Activated CD4-positive, CD25-positive, alpha-beta regulatory T cell treated with anti-CD3 and anti-CD28 coated beads, Interleukin-2, amount 50 U/mL, for 16 hours (primary cell): ENCODE measurements at places on chromosomes 5 and 9.

DNA sequence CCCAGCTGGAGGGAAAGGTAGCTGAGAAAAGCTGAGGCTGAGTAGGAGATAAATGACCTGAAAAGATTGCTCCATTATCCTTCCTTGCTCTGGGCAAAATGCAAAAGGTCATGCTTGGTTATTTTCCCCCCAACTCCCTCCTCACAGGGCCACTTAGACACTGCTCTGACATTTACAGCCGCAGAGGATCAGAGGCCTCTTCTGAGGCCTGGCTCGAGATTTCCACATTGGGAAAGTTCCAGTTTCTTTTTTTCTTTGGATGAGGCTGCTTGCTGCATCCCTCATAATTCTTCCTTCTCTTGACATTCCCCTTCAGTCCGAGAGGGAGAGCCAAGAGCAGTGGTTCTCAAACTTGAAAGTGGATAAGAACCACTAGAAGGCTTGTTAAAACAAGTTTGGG is 60.1 kb upstream of the HSPA9 start:
- no peak for DNase-seq

GRCh38 chr5:112669328-112669963 is 68.2 kb upstream of the APC start:
- DNase-seq, result no peak

GRCh38 chr9:94692601-94693000 is 33.9 kb upstream of the AOPEP start:
- no peak for DNase-seq

- no peak for DNase-seq
Observed at GRCh38 chr9:111005746-111006470, 32.4 kb downstream of the LPAR1 start.

DNA sequence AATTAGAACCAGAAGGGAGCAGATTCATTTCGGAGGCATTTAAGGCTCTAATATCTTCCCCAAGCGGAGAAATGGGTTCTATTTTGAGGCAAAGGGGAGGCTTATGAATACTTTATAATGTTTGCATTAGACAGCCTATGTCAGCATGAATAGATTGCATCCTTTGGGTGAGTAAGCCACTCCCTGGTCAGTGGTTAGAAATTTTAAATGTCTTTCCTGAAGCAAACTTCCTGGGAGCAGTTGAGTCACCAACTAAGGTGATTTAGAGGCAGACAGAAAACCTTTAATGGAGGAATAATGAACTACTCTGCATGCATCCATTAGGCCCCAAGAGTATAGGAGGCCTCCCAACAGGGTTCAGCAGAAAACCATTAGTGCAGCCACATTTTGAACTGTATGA is 204.9 kb downstream of the ELAVL2 start:
- no peak for DNase-seq

- no peak for DNase-seq
Observed at GRCh38 chr9:14831074-14831473, 79.2 kb downstream of the FREM1 start.

DNA sequence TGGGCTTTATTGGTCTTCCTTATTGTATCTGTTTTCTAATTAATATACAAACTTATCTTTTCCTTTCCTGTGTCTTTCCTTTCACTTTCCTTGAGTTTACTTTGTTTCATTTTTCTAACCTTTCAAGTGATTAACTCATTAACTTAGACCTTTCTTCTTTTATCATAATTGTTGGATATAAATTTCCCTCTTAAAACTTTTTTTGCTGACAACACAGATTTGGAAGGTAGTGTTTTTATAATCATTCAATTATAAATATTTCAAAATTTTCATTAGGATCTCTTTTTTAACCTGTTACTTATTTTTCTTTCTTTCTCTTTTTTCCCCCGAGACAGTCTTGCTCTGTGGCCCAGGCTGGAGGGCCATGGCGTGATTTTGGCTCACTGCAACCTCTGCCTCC is 6.9 kb upstream of the ZBTB43 start:
- no peak for DNase-seq

DNA sequence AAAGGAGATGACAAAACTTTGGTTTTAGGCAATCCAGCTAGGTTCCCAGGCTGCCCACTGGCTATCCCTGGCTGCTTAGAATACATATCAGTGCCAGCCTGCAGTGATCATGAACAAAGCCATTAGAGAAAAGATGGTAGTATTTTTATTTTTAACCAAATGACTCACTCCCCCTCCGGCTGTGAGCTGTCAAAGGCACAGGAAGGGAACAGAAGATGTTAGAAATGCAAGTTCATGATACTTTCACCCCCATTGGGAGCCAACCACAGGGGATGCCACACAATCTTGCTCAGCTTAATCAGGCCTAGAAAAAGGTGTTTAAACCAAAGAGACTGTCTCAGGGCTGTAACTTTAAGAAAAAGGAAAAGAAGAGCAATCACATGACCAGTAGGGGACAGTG is 70.3 kb upstream of the ASTN2 start:
- DNase-seq, result no peak

- DNase-seq, result no peak
Observed at GRCh38 chr5:147436596-147436995, 73.3 kb downstream of the DPYSL3 start.

- no peak for DNase-seq
Observed at GRCh38 chr5:30050056-30050815, 1143.2 kb upstream of the CDH6 start.

DNA sequence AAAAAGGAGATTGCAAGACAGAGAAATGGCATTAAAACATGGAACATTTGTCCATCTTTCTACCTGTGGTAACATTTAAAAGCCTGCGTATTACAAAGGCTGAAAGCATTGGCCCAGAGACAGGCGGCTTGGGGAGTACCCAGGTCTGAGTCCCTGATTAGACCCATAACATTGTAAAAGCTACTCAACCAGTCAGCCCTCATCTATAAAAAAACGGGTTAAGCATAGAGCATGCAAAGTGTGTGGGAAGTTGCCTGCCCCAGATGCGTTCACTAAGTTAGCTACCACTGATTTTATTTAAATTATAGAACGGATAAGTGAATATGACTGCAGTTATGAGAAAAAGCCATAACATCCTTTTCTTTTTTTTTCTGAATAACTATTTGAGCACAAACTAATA is 276.1 kb downstream of the CDH12 start:
- no peak for DNase-seq

DNA sequence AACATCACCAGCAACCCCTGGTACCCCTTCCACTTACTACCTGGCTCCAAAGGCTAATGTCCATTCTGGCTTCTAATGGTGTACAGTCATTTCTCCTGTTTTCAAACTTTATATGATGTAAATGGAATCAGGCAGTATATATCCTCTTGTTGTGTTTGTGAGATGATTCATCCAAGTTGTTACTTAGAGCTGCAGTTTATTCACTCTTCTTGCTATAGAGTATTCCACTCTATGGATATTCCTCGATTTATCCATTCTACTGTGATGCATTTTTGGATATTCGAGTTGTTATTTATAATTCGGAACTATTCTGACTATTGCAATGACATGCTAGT is 32.4 kb downstream of the IRF1 start:
- DNase-seq, result no peak

DNA sequence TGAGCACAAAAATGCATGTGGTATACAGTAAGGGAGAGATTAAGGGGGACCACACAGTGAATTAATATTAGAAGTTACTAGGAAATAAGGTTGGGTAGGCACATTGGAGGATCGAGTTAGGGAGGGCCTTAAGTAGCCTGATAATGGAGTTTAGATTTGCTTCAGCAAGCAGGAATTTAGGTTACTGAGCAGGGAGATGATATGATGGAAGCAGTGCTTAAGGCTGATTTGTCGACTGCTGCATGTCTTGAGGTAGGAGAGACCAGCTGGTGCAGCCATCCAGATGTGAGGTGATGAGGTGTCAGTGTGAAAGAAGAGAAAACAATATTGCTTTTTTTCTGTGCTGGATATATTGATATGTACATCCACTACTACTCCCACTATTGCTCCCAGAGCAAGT is 55.2 kb upstream of the ACTBL2 start:
- DNase-seq, result no peak
